ENCODE measurements at places on chromosomes 5 and 9.

GRCh38 chr9:130843049-130843908 lies 8.2 kb downstream of the ABL1 start:
- no peak for DNase-seq

DNA sequence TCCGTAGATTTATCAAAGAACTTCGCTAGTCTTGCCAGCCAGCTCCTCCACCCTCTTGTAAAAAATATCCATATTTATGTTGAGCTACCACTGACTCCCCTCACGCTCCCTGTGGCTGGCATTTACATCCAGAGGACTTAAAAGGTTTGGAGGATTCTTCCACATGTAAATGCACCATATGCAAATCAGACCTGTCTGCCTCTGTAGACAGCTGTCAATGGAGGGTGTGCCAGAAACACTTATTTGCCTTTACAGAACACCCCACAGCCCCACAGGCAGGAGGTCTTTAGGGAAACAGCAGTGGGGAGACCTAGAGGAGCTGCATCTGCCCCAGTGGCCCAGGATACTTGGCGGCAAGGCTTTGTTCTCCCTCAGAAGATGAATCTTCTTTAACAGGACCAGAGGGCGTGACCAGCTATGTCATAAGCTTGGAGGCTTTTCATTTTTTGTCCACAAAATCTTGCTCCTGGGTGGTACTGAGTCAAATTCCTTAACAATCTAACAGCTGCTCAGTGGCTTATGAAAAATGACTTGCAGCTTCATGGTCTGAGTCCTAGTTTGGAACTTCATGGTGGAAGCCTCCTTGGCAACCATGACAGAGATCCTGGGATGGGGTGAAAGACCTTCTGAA lies 535.8 kb downstream of the EBF1 start:
- no peak for DNase-seq

GRCh38 chr9:129237803-129238202 lies 59.7 kb upstream of the IER5L start:
- no peak for DNase-seq

- no peak for DNase-seq
These were observed 30.7 kb upstream of the MYOT start for GRCh38 chr5:137836997-137837396.

DNA sequence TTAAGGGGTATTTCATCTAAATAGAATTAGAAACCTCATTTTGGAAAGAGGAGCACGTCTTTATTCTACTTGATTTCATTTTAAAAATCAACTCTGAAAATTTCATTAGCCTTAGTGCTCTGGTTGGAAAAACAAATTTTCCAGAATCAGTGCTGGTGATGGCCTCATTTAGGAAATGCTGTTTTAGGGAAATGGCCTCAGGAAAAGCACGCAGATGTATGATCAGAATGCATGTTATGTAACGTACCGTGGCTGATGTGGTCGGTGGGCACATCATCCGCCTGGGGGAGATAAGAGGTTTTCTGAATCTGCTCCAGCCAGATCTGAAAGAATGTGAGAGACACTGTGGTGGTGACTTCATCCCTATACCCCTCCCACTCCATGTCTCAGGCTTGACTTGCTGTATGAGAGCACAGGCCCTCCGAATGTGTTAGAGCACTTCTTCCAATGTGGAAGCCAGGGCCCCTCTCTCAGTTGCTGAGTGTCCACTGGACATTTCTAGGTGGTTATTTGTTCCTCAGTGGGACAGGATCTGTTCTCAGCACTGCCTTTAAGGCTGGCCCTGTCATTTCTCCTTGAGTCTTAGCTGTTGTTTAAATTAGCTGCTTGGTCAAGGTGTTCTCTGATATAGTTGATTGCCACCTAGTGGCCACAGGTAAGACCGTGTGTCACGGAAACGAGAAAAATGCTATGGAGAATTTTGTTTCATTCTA lies 96.5 kb downstream of the ARHGAP26 start:
- DNase-seq, result peak; percentile 6
